Upper lobe of right lung (tissue), 1 donor: ENCODE measurements at places on chromosomes 3 and 15. TPM values are rescaled to one million over a fixed set of nuclear protein-coding genes. Genes with fewer than 3 reads are reported as not detected.

POPDC2 gene
- 2.7 TPM for total RNA-seq

PPM1L gene
- 13.5 TPM for total RNA-seq

ARPIN gene
- total RNA-seq: 30.5 TPM

PLSCR4 gene
- 84.1 TPM for total RNA-seq

- peak overlapping the region; percentile 95 for H3K27ac ChIP-seq
- no peaks in the 10 kb centered on the region for H3K27me3 ChIP-seq
- H3K4me3 ChIP-seq: peak overlapping the region; percentile 72
- no peaks in the 10 kb centered on the region for H3K36me3 ChIP-seq
Observed at GRCh38 chr15:99566157-99566897, 543 bp downstream of the MEF2A start.

DNA sequence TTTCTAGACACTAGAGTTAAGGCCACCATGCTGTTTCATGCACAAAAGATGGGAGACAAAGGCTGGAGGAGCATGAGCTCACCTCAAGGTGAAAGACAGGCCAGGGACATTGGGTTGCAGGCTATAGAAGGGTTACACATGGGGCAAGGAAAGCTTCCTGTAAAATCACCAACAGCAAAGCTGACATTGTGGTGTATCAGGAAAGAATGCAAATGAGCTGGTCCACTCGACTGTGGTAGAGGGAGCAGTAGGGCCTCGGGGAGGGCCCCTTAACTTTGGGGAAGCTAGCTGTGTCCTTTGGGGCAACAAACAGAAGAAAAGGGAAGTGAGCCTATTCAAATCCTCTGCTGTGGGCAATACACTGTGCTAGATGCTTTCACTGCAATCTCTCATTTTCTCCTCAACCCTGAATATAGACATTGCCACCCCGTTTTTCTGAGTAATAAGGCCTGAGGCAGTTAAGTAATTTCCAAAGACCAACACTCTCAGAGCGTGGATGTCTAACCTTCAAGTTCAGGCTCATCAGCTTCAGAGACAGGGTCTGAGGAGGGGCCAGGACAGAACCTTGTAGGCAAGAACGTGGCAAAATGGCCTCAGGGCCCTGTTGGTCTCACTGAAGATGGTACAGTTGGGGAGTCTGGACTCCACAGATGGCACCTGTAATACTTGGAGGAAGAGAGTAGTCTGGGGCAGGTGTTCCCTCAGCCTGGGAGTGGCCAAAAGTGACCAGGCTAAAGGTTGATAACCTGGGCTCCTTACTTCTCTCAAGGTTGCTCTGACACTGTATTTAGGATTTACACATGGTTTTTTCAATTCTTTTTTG is 24.1 kb downstream of the CX3CR1 start:
- DNase-seq: no peak
- H3K27me3 ChIP-seq: no peaks in the 10 kb centered on the region
- H3K36me3 ChIP-seq: no peaks in the 10 kb centered on the region
- H3K4me3 ChIP-seq: no peak overlapping the region
- H3K4me1 ChIP-seq: peaks cover 4% of the 10 kb centered on the region

DNA sequence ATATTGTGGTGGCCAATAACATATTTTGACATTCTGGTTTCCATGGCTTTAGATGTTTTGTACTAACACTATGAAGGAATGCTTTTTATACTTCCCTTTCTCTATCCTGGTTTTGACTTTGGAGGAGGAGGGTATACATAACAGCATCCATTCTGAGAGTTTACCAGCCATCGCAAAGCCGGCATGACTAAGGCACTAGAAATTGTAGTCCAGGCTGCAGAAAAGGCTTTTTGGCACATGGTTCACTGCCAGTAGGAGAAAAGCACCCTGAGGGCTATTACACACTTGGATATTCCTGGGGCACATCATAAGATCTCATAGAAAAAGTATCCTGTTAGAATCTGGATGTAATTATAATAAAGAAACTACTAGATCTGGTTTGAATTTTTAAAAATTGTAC is 101.8 kb downstream of the STT3B start:
- H3K27ac ChIP-seq: no peak overlapping the region
- peaks cover 51% of the 10 kb centered on the region for H3K36me3 ChIP-seq
- DNase-seq: no peak
- no peak overlapping the region for H3K4me3 ChIP-seq
- H3K4me1 ChIP-seq: peaks cover 16% of the 10 kb centered on the region

GRCh38 chr3:56886314-56886713 is 84.6 kb upstream of the ARHGEF3 start:
- H3K27me3 ChIP-seq: no peaks in the 10 kb centered on the region
- no peaks in the 10 kb centered on the region for H3K36me3 ChIP-seq
- H3K27ac ChIP-seq: no peak overlapping the region
- no peak overlapping the region for H3K4me3 ChIP-seq
- no peak for DNase-seq

- no peak overlapping the region for H3K4me3 ChIP-seq
- H3K36me3 ChIP-seq: no peaks in the 10 kb centered on the region
- H3K4me1 ChIP-seq: peaks cover 11% of the 10 kb centered on the region
- H3K27ac ChIP-seq: no peak overlapping the region
Observed at GRCh38 chr3:50194903-50195500, 3.6 kb downstream of the GNAT1 start.
